ENCODE measurements at places on chromosomes 1 and 21. TPM values are rescaled to one million over a fixed set of nuclear protein-coding genes. Genes with fewer than 3 reads are reported as not detected.

The CFAP141 gene
- total RNA-seq: not detected

The NMNAT2 gene
- 1.0 TPM for total RNA-seq

The IGSF5 gene
- total RNA-seq: not detected

The ELF3 gene
- 0.44 TPM for total RNA-seq

The IL10RB gene
- 19.8 TPM for total RNA-seq

The OR14K1 gene
- total RNA-seq: not detected

The TEKT2 gene
- total RNA-seq: not detected

The S100A7A gene
- total RNA-seq: not detected

The KRTAP19-7 gene
- total RNA-seq: not detected

The OR2T10 gene
- not detected for total RNA-seq

The UTS2 gene
- not detected for total RNA-seq

The TMPRSS15 gene
- not detected for total RNA-seq

The DNASE2B gene
- total RNA-seq: 1.5 TPM

The KRTAP21-2 gene
- total RNA-seq: not detected

The PGBD5 gene
- 5.9 TPM for total RNA-seq

The PRELP gene
- total RNA-seq: 63.1 TPM

The OR6N1 gene
- total RNA-seq: not detected

The ASAP3 gene
- 51.7 TPM for total RNA-seq

The TARBP1 gene
- 20.3 TPM for total RNA-seq

The DCLRE1B gene
- 4.1 TPM for total RNA-seq

The TBX19 gene
- 2.4 TPM for total RNA-seq

The ASCL5 gene
- not detected for total RNA-seq

The OR2L13 gene
- not detected for total RNA-seq

The DENND2C gene
- total RNA-seq: 3.7 TPM

The GALNT2 gene
- total RNA-seq: 41.7 TPM

The USH2A gene
- total RNA-seq: not detected

The IL12RB2 gene
- total RNA-seq: 2.9 TPM

The TP73 gene
- 0.17 TPM for total RNA-seq

The BSND gene
- not detected for total RNA-seq

The AQP10 gene
- total RNA-seq: not detected

The ERICH3 gene
- not detected for total RNA-seq

The CHIA gene
- total RNA-seq: 2.6 TPM

The KCNJ6 gene
- not detected for total RNA-seq

The RYR2 gene
- 0.75 TPM for total RNA-seq

The KCND3 gene
- 4.8 TPM for total RNA-seq

The LENEP gene
- total RNA-seq: not detected

The RCAN3 gene
- 10.9 TPM for total RNA-seq

Measured in subcutaneous adipose tissue (tissue), 4 donors.